NCI-H460 (cell line): ENCODE measurements at places on chromosomes 5 and 9. TPM values are rescaled to one million over a fixed set of nuclear protein-coding genes. Genes with fewer than 3 reads are reported as not detected.

DNA sequence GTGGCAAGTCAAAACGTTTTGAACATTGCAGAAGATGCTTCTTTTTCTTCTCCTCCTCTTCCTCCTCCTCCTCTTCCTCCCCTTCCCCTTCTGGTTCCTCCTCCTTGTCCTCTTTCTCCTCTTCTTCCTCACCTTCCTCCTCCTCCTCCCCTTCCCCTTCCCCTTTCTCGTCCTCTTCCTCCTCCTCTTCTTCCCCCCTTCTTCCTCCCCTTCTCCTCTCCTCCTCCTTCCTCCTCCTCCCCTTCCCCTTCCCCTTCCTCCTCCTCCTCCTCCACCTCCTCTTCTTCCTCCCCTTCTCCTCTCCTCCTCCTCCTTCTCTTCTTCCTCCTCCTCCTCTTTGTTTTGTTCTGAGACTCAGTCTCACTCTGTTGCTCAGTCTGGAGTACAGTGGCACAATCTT lies 167.0 kb upstream of the SV2C start:
- DNase-seq = no peak

The LRRTM2 gene
- total RNA-seq = 0.07 TPM in 1 of 2 replicates, not detected in the other

- no peak for DNase-seq
These were observed 132.0 kb upstream of the WWC1 start for GRCh38 chr5:168159425-168159824.

GRCh38 chr9:74804018-74804385 lies 83.7 kb downstream of the TRPM6 start:
- no peak for DNase-seq

The SPOCK1 gene
- 214 and 222 TPM in 2 replicates for total RNA-seq

The FOXD4L6 gene
- 0.07 TPM in 1 of 2 replicates, not detected in the other for total RNA-seq

DNA sequence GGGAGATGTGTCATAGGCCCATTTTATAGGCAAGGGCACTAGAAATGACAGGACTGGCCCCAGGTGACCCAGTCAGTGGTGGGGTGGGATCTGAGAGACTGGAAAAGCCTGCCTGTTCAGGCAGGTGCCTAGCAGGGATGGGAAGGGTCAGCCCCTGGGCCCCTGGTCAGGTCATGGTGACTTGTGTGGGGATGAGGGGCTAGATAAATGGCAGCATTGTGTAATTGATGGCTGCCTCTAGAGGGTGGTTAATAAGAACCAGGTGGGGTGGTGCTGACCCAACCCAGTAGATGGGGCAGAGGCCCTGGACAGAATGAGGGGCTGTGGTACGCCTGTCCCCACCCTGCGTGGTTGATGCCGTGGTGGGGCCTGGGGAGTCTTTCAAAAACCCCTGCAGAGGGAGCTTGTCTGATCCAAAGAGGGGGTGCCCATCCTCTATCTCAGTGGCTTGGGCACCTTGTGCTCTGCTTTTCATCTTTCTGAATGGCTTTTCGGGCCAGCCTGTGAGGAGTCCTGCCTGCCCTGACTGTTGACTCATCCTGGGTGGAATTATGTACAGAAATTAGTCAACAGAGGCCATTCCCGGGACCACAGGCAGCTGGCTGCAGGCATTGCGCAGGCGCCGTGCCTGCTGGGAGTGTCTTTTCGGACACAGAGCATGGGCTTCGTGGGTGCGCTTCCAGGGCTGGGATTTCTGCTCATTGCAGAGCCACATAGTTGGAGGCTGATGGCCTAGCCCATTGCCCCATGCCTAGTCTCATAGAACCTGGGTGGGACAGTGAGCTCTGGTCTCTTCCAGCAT lies 93.6 kb upstream of the PITX1 start:
- peak; percentile 84 for DNase-seq

GRCh38 chr9:105858877-105859276 lies 164.5 kb downstream of the TMEM38B start:
- no peak for DNase-seq

DNA sequence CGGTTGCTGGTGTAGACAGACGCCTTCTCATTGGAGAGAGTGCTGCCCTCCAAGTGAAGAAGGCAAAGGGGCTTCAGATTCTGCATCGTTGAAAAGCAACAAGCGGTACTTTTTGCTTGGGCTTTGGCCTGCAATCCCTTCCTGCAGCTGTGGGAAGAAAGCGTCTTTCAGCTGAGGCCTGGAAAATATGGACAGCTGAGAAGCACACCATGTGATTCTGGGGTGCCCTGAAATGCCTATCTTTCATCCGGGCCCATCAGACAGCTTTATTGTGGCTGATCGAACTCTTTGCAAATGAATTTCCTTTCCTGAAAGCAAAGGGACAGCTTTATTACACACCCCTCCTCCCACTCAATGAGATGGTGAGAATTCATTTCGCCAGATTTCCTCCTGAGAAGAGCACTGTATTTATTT lies 74.0 kb downstream of the NSG2 start:
- no peak for DNase-seq

DNA sequence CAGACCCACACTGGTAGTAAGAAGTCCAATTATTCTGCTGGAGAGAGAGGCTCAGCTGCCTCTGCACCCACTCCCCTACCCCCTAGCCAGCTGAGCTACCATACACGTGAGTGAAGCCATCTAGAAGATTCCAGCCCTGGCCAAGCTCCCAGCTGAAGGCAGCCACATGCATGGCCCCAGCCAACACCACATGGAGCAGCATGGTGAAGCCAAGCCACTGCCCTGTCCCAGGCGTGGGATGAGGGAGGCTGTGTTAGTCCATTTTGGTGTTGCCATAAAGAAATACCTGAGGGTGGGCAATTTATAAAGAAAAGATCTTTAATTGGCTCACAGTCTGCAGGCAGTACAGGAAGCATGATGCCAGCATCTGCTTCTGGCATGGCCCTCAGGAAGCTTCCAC lies 20.0 kb upstream of the VDAC1 start:
- no peak for DNase-seq

DNA sequence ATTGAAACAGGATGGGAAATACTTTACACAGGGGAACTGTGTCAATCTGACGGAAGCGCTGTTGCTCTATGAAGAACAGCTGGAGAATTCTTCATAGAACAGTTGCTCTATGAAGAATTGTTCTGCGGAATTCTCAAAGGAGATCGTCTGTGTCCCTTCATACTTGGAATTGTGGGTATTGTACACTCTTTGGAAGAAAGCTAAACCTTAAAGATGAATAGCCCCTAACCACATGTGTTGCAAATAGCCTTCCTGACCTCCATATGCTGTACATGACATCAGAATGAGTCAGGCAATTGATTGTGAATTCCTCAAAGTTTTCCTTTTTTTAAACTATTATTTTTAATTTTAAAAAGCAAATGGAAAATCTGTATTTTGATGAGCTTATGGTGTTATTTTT lies 15.6 kb downstream of the NIM1K start:
- DNase-seq = no peak

DNA sequence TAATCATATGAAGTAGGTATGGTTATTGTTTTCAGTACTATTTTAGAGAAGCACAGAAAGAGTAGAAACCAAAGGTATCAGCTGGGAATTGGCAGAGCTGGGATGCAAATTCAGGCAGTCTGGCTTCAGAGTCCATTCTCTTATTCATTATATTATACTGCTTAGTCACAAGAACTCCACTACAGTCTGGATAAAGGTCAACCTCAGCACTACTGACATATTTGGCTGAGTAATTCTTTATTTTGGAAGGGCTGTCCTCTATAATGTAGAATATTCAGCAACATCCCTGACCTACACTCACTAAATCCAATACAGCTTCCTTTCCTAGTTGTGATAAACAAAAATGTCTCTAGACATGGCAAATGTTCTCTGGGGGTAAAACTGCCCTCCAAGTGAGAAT lies 37.6 kb downstream of the PTGER4 start:
- DNase-seq = no peak

GRCh38 chr5:139744471-139745131 lies 51.0 kb upstream of the PSD2 start:
- DNase-seq = no peak

DNA sequence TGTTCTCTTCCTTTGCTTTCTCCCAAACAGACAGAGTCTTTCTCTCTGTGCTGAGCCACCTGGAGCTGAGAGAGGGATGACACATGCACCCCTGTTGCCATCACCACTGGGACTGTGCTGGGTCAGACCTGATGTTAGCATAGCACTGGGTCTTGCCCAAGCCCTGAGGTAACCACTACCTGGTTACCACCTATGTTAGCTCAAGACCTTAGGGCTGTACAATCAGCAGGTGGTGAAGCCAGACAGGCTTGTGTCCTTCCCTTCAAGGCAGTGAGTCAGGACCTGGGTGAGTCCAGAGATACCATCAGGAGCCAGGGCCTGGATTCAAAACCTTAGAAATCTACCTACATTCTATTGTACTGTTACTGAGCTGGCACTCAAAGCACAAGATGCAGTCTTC lies 32.1 kb downstream of the FST start:
- no peak for DNase-seq

GRCh38 chr5:122141751-122142150 lies 12.4 kb downstream of the ZNF474 start:
- no peak for DNase-seq
